Left kidney (tissue), 8 donors: ENCODE measurements at places on chromosomes 5 and 9.
A peak's percentile ranks its signal among the peaks of the same experiment; 100 is the strongest.

DNA sequence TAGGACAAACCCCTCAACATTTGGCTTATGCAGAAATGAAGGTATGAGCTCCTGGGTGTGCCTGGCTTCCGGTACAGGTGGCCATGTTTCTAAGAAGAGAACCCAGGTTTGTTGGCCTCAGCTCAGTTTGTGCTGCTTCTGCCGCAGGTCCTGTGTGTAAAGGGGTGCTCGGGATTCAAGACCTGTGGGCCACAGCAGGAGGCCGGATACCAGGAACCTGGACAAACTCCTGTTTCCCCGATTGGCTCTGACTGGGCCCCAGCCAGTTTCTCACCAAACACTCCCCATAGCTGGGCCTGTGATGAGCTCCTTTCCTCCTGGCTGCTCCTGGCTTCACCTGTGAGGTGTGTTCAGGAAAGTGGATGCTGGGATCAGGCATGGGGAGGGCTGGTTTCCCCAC lies 271.2 kb upstream of the IRX2 start:
- DNase-seq = no peak

DNA sequence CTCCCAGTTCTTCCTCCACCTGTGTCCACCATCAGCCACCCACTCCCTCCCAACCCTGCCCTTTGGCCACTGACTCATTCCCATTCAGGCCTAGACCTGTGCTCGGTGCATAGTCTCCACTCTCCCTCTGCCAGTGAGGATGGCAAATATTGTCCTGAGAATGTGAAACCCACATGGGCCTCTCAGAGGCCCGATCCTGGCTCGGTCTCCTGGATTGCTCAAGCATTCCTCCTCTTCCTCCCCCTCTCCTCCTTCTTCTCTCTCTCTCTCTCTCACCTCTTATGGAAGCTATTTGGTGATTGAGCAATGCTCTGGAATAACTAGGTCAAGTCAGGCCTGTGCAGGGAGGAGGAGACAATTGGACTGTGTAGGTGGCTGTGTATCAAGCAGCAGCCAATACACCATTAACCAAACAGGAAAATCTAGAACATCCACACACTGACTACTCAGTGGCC lies 99.9 kb downstream of the KLF4 start:
- DNase-seq = no peak

DNA sequence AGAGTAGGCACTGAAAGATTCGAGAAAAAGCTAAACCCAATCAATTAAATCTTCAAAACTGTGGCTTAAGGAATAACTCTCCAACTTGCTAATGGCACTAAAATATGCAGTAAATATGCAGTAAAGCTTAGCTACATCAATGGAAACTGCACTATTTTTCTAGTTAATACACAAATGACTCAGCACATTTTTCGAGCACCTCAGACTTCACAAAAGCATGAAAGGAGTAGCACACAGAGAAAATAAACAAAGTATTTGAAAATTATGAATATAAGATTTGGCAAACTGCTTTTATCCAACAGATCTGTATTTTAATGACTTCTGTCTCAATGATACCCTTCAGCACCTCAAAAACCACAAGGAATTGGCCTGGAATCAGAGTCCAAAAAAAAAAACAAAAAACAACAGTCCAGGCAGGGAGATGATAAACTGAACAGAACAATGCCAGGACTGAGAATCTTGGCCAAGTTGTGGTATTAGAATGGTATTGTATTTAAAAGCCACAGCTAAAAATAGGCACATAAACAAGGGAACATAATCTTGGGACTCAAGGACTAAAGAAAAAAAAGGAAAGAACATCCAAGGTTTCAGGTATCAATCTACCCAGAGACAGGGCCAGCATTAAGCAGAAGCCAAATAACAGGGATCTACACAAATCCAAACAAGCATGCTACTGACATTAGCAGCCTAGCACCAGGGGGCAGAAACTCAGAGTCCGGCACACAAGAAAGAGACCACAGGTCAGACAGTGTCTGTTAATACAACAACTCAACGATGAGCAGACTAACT lies 21.4 kb downstream of the TMEM245 start:
- no peak for DNase-seq

DNA sequence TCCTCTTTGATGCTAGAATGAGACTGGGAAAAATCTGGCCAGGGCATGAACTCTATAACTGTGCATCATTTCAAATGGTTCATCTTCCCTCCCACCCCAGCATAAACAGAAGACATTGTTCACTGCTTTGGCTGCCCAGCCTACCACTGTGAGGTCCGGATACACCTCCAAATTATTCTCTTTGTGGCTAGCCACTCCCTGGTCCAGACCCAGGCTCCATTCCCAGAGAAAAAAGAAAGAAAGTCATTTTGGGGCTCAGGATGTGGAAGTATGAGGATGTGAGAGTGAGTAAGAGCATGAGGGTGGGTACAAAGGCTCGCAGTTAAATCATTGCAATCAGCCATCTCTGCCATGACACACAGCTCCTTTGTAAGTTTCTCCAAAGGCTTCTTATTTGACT lies 559.2 kb downstream of the PSAT1 start:
- no peak for DNase-seq

- DNase-seq = no peak
Measured at GRCh38 chr9:129362287-129363000, 184.4 kb upstream of the IER5L start.

DNA sequence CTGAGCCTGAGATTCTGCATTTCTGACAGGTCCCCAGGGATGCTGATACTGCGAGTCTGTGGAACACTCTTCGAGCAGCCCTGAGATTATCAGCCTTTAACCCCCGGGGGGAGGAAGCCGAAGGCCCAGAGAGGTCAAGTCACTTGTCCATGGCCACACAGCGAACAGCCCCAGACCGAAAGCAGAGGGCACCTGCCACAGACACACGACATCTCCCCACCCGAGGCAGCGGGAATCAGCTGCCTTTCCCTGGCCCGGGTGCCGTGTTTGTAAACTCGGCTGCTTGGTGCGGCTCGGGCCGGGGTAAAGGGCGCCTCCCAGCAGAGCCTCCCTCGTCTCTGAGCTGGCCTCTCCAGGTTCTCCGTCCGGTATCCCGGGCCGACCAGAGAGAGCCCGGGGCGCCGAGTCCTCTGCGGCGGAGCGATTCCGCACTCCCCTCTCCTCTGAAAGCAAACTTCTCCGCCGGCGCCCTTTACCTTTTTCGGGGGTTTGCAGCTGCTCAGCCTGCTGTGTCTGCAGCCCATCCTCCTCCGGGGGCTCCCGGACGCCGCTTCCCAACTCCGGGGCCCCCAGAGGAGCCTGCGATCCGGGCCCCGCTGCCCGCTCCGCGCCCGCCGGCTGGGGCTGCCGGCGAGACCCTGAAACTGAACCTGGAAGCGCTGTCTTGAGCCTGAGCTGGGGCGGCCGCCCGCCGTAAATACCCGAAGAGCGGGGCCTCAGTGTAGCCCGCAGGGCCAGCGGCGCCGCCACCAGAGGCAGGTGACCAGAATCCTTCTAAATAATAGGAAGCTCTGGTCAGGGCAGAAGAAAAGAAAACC lies at the start of gene CCDC69:
Gene CCDC69 (minus strand): TSS at position 646 of the 818 bp plus-strand sequence. CDS start 122 bp downstream, at position 524.
- DNase-seq = peak; percentile 79

- no peak for DNase-seq
Measured at GRCh38 chr5:58503390-58504046, 12.3 kb downstream of the GAPT start.

DNA sequence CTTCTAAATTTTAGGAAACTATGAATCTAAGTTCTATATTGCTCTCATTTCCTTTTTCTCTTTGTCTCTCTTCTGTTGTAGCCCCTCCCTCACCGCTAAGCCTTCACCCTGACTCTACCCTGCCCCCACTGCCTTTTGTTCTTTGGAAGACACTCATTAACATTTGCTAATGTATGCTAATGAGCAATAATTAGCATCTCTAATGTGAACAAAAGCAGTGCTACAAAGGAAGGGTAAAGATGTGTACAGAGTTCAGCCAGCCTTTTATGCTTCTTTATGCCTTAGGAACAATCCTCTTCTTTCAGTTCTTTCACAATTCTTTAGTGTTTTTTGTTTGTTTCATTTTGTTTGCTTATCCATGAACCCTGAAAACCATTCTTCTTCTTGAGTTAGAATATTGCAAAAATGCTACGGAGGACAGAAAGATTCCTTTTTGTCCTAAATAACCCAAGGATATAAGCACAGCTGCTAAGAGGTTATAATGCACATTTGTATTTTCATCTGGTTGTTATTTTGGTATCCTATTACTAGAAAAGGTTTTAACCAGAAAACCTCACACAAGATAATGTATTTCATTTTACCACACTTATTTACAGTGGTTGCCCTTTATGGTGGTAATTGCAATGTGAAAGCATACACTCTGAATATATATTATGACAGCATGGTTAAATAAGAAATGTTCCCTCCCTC lies 159.3 kb downstream of the TMC1 start:
- no peak for DNase-seq

DNA sequence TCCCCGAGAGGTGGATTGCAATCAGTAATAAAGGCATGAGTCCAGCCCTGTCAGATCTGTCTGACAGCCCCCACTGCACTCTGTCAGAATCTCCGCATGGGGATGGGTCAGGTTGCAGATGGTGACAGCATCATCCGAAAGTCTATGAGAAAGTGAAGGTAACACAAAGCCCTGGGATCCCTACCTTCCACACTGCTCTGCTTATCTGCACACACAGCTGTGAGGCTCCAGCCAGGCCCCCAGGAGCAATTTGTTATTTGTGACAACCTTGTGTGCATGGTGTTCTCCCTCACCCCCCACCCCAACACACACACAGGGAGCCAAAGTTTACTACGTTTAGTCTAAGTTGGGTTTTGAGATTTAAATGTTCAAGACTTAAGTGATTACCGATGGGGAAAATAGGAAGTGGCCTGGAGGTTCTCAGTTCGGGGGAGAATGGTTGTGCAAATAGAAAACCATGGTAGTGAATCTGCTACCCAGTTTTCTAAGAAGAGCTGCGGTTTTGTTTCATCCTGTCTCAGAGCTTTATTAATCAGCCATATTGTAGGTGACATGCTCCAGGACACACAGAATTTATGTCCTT lies 92.7 kb downstream of the SV2C start:
- DNase-seq = no peak

GRCh38 chr9:88950341-88951154 lies 40.7 kb upstream of the S1PR3 start:
- no peak for DNase-seq

DNA sequence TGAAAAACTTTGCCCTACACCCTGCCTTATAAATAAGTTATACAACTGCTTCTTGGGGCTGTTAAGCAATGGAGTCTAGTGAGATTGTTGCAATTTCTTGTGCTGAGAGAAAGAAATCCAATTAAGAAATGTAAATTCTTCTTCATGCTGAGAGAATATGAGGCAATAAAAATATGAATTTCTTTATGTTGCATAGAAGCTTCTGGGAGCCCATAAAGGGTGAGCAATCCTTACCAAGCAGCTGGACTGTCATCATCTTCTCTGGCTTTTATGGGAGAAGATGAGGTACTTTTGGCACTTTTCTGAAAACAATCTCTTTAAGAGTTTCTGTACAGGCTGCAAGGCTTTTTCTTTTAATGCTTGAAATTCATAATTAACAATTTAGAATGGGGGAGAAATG lies 204.3 kb downstream of the DMRTA1 start:
- no peak for DNase-seq

- no peak for DNase-seq
Measured at GRCh38 chr5:95838001-95838520, 15.5 kb upstream of the GLRX start.

GRCh38 chr5:6256901-6257300 lies 121.4 kb downstream of the MED10 start:
- no peak for DNase-seq

DNA sequence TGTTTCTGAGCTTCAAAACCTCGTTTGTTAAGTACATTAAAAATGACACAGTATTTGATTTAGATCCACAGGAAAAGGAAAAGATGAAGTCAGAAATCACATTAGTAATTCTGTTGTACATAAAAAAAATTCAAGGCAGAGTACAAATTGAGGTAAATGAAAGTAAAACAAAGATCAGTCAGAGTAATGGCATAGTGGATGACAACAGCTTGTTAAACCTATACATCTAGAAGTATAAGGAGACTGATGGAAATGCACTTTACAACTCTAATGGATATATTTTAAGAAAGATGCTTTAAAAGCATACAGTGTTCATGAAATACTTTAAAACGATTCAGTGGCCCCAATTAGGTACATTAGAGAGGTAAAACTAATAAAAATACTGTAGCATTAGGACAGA lies 631.3 kb upstream of the SEMA6A start:
- no peak for DNase-seq

GRCh38 chr5:1874771-1875220 lies 7.9 kb downstream of the IRX4 start:
- peak; percentile 56 for DNase-seq

DNA sequence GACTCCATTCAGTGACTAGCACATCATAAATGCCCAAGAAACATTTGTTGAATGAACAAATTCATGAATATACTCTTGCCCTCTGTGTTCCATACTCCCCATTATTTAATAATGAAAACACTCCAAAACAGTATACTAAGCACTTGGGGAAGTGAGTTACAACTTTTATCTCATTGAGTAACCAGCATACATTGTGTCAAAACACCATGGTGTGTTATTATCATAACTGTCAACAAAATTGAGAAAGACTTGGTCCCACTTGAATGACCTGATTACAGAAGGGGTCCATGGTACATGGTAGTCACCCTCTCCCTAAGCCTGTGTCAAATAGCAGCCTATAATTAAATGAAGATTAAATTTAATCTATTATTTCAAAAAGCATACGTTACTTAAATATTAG lies 16.2 kb downstream of the ANKH start:
- no peak for DNase-seq

GRCh38 chr9:75992482-75993206 lies 102.2 kb downstream of the PCSK5 start:
- no peak for DNase-seq

DNA sequence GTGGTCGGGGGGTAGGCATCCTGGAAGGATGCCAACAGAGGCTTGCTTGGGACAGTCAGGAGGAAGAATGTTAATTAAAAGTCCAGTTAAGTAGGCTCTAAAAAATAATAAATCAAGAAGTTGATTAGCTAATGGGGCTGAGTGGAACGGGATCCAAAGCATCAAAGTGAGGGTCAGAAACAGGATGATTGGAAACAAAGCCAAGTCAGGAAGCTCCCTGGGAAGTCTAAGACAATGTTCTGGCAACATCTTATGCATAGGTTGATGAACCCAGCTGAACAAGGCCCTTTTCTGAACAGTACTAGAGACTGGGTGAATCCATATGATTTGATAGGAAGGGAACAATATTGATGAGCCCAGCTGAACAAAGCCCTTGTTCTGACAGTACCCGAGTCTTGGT lies 50.2 kb upstream of the STARD4 start:
- DNase-seq = peak; percentile 40

DNA sequence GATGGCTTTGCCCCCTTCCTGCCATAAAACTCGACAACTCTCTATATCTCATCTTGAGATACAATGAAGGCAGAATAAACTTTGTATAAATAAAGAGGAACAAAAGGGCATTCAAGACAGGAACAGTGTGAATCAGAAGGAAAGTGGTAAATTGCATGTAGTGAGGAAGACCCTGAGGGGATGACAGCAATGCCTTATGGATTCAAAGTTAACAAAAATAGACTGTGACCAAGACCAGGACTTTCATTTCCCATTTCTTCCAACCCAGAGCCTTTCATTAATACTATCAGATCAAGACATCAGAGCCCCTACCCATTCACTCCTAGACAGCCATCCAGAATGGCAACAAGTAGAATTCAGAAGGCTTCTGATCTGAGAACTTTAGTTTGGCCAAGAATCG lies 46.4 kb upstream of the ZNF462 start:
- no peak for DNase-seq

- DNase-seq = no peak
Measured at GRCh38 chr9:27441741-27442070, 82.4 kb upstream of the IFNK start.

GRCh38 chr9:37362430-37362829 lies 60.1 kb upstream of the GRHPR start:
- no peak for DNase-seq

- no peak for DNase-seq
Measured at GRCh38 chr5:154400678-154401077, 45.1 kb upstream of the SAP30L start.
